ENCODE measurements at places on chromosomes 5 and 9.

GRCh38 chr5:137564398-137564961, 65.4 kb upstream of the SPOCK1 start:
- DNase-seq = no peak

DNA sequence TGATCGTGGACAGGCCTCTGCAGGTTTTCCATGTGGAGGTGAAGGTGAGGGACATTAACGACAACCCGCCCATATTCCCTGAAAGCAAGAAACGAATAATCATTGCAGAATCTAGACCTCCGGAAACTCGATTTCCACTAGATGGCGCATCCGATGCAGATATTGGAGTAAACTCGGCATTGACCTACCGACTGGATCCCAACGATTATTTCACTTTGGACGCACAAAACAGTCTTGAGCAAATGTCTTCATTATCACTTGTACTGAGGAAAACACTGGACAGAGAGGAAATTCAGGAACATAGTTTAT, 621 bp downstream of the PCDHA13 start:
- DNase-seq = no peak

DNA sequence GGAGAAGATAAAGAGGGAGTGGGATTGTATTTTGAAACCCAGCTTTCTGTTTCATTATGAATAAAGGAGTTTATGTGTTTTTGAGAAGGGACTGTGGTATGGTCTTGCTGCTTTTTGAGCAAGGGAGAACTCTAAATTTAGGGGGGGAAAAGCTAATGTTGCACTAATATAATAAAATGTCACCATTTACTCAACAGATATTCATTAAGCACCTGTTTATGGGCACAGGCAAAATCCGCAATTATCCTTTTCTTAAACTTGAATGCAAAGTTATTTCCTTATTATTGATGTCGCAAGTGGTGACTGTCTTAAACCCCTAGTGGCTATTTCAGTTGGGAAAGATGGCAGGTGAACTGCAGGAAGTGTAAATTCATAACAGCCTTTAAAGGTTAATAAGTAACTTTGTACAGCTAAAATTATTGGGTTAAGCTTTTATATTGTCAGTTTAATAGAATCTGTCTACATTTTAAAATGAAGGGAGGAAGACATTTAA, 1.5 kb downstream of the CDC42SE2 start:
- DNase-seq = no peak

DNA sequence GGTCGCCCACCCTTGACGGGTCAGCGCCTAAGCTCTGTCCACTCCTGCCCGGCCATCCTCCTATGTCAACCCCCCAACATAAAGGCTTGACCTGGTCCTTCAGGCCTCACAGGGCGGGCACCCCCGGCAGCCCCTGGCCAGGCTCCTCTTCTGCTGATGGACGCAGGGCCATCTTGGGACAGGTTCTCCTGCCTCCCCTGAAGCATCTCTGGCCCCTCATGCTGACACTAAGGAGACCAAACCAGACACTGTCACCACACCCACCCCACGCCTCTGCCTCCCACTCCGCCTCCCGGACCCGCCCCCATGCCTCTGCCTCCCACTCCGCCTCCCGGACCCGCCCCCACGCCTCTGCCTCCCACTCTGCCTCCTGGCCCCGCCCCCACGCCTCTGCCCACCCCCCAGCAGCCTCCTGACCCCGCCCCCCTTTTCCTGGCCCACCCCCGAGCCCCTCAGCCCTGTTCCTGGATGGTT, 6.8 kb downstream of the OBP2A start:
- no peak for DNase-seq

DNA sequence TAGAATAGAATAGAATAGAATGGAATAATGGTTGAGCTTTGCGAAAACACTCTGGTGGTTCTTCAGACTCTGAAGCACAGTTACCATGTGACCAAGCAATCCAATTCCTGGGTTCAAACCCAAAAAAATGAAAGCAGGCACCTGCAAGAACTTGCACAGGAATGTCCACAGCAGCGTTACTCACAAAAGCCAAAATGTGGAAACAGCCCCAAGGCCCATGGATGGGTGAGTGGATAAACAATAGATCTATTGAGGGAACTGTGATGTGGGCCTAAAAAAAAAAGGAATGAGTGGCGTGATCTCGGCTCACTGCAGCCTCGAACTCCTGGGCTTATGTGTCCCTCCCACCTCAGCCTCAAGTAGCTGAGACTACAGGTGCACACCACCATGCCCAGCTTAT, 21.4 kb upstream of the TMEM250 start:
- DNase-seq = no peak

GRCh38 chr5:172837640-172838039, 3.6 kb downstream of the ERGIC1 start:
- DNase-seq = no peak

GRCh38 chr5:170651604-170652277, 131.8 kb upstream of the GABRP start:
- no peak for DNase-seq

DNA sequence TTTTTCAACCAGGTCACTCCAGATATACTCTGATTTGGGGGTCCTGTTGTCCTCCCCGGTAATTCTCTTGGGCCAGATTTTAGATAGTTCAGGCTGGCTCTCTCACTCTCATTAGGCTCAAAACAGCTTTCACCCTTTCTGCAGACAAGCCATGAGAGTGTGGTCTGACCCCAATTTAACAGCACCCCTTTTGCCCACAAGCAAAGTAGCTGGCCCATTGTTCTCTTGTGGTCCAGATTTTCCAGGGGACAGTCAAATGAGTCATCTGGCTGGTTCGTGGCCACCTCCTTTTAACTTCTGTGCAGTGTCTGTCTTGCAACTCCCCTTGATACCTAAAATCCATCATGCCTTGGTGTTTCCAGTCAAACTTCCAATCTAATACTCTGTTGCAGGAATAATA, 16.5 kb downstream of the BHMT2 start:
- no peak for DNase-seq

DNA sequence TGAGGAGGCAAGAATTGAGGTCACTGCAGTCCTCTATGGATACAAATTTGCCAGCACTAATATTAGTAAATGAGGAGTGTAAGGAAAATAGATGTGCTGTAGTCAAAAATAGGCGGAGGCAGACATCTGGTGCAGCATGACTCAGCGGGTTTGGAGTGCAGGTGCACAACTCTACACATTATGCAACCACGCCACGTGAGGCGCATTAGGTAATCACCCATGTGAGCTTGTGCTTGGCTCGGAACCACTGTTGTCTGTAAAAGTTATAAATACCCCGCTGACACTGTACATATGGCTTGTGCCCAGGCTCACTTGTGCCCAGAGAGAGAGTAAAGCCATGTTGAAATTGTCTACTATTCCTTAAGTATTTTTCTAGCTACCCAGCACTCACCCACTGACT, 623.5 kb upstream of the NUDT12 start:
- no peak for DNase-seq

DNA sequence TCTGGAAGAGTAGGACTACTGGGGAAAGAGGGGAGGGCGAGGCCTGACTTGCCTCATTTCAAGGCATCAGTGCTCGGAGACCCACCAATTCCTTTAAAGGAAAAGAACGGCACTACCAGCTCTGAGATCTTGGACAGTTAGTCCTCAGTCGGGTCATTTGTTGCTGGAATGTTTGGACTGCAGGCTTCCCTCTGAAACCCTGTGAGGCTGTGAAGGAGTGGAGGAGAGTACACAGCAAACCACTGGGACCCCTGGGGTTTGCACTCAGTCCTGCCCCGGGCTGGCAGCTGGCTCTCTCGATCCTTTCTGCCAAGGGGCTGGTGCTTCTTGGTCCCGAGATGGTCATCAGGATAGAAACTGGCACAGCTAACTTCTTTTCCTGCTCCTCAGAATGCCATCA, 194.5 kb downstream of the TRIO start:
- no peak for DNase-seq

GRCh38 chr5:40414922-40415321, 264.8 kb upstream of the PTGER4 start:
- no peak for DNase-seq

- DNase-seq = no peak
Observed at GRCh38 chr5:9905661-9906060, 275.5 kb upstream of the TAS2R1 start.

DNA sequence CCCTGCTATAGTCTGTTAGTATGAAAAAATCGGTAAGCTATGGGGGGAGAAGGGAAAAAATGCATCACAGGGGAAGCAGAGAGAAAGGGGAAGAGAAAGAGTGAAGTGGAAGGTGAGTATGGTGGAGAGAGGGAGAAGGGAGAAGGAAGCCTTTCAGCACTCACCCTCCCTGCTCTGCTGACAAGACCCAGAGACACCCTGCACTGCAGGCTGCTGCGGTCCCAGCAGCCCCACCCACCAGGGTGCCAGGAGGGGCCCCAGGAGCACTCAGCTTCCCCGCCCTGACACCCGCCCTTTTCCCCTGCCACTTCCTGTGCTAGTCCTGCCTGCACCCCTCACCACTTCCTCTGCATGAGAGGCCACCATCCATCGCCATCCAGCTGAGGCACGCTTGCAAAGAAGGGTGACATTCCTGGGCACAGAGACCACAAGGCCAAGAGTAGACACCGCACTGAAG, 12.7 kb downstream of the STK10 start:
- DNase-seq = no peak

- DNase-seq = no peak
Observed at GRCh38 chr5:152135827-152136226, 211.2 kb upstream of the GLRA1 start.

GRCh38 chr5:36790847-36791246, 85.7 kb upstream of the NIPBL start:
- no peak for DNase-seq

DNA sequence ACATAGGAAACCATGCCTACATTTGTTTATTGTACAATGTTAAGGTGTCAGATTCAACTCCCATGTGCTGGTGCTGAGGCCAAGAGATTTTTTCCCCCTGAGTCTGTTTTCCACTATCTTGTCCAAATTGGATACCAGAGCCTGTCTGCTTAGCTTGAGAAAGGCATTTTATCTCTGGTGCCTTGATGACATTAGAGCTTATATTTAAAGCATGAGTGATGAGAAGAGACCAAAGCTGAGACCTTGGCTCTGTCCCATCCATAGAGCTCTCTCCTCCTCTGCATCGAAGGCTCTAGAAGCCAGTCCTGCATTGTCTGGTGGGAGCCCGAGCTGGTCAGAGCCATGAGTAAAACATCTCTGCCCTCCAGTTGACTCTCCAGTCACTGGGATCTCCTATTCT, 10.4 kb upstream of the PPP2CA start:
- no peak for DNase-seq

- DNase-seq = no peak
Observed at GRCh38 chr5:139383275-139383992, at the start of gene SLC23A1. Gene SLC23A1, minus strand, starts transcription at chr5:139383297. Its CDS starts 44 bp downstream, at chr5:139383253.

DNA sequence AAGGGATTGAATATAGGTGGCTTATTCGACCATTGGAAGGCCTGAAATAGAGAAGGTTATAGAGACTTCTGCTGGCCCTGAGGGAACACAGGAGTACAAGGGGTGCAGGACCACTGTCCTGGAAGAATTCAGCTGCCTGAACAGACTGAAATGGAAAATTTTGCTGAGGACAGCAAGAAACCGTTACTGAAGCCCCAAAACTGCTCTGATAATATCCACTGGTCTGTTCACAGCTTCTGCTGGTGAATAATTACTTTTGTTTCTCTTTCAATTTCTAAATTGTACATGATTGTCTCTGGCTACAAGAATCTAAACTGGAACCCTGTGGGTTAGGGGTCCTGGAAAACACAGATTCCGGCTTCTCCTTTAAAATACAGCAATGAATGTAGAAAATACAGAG, 218.5 kb upstream of the CDH12 start:
- DNase-seq = no peak

Data from neuronal stem cell (in vitro differentiated cells).